ENCODE measurements at places on chromosomes 7 and 10.

GRCh38 chr10:21488957-21489446, 36.5 kb downstream of the SKIDA1 start:
- no peak for DNase-seq

- DNase-seq, result no peak
Observed at GRCh38 chr7:70659263-70659662, 472.7 kb upstream of the GALNT17 start.

DNA sequence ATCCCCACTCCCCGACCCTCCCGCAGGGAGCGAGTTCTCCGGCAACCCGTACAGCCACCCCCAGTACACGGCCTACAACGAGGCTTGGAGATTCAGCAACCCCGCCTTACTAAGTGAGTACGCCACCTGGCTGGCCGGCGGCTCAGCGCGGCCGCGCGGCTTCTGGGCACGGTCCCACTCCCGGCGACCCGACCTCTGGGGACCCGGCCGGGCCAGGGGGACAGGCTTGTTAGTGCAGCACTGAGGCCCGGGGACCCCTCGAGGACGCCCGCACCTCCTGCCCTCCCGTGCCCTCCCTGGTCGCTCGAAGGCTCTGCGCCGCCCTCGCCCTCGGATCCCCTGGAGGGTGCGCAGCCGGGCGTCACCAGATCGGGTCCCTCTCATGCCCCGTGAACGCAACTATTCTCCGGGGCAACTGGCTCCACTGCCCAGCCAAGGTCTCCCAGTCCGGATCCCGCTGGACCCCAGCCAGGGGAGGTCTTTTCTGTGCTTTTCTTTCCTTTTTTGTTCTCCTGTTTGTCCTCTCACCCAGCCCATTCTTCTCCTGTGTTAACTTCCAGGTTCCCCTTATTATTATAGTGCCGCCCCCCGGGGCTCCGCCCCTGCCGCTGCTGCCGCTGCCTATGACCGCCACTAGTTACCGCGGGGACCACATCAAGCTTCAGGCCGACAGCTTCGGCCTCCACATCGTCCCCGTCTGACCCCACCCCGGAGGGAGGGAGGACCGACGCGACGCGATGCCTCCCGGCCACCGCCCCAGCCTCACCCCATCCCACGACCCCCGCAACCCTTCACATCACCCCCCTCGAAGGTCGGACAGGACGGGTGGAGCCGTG, 81.8 kb downstream of the PAX2 start:
- no peak for DNase-seq

- no peak for DNase-seq
Observed at GRCh38 chr7:150514748-150515222, at the start of gene GIMAP7. Gene GIMAP7 (plus strand): TSS chr7:150514872. CDS start chr7:150519975, 5,103 bp downstream.

- DNase-seq, result no peak
Observed at GRCh38 chr10:24569330-24569796, 154.3 kb downstream of the ARHGAP21 start.
